IMR-90 (cell line): ENCODE measurements at places on chromosomes 7 and 10. TPM values are rescaled to one million over a fixed set of nuclear protein-coding genes. Genes with fewer than 3 reads are reported as not detected.

The GRM8 gene
- not detected in 2 replicates for total RNA-seq

GRCh38 chr10:70441895-70442309, 421 bp upstream of the NODAL start:
- DNase-seq = no peak

- no peak for DNase-seq
These were observed 31.5 kb downstream of the C10orf53 start for GRCh38 chr10:49710966-49711365.

GRCh38 chr10:70940834-70941568, 52.6 kb upstream of the PCBD1 start:
- no peak for DNase-seq

GRCh38 chr7:31476073-31476745, 37.7 kb upstream of the ITPRID1 start:
- DNase-seq = no peak
